ENCODE measurements at places on chromosomes 2 and 18.

GRCh38 chr2:32851777-32852439 is 94.8 kb upstream of the LTBP1 start:
- ATAC-seq = no peak

DNA sequence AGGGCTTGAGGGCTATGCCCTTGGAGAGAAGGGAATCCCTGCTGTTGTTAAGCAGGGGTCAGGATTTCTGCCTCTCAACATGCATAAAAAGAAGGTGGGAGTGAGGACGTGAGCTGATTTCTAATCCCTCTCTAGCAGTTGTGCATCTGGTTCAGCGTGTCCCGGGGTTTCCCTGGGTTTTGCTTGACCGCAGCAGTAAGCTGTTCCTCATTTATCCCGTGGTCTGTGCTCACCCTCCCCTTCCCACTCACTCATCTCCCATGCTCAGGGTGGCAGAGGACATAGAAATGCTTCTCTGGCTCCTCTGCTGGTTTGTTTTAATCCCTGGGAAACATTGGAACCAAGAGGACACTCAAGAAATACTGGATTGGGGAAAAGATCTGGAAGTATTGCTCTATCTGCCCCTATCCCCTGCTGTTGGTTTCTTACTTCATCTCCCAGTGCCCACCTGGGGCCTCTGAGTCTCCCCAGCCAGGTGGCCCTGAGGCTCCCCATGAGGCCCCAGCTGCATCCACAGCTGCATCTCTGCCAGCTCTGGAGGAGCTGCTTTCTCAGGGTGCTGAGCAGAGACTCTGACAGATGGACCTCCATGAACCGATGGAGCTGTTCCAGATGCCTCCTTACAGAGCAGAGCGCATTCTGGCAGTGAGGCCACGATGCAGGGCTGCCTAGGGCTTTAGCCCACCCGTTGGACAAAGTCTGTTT is 36.1 kb downstream of the TET3 start:
- ATAC-seq = peak; percentile 12

DNA sequence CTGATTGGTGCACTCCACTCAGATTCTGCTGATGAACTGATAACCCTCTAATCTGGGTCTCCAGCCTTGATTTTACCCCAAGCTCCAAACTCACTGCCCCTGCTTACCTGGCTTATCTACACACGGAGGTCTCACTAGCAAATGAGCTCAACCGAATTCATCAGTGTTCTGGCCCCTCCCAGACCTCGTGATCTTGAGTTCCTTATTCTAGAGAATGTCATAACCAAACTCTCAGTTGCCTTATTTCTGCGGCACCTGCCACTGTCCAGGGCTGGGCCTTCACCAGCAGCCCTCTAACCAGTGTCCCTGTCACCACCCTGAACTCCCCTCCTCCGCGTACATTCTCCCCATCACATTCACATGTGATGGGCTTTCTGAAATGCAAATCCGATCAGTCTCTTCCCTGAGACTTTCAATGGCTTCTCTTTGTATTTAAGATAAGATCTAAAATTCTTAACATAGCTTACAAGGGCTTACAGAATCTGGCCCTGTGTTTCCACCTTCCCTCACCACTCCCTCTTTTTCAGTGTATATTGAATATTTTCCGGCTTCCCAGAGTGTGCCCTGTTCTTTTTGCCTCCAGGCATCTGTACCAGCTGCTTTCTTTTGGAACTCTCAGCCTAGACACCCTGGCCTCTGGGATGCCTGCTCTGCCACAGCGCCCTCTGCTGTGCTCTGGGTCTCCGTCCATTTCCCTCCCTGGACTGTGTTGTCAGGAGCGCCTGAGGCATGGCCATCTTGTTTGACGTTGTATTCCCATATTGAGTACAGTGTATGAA is 31.1 kb downstream of the NAB1 start:
- peak; percentile 53 for ATAC-seq

DNA sequence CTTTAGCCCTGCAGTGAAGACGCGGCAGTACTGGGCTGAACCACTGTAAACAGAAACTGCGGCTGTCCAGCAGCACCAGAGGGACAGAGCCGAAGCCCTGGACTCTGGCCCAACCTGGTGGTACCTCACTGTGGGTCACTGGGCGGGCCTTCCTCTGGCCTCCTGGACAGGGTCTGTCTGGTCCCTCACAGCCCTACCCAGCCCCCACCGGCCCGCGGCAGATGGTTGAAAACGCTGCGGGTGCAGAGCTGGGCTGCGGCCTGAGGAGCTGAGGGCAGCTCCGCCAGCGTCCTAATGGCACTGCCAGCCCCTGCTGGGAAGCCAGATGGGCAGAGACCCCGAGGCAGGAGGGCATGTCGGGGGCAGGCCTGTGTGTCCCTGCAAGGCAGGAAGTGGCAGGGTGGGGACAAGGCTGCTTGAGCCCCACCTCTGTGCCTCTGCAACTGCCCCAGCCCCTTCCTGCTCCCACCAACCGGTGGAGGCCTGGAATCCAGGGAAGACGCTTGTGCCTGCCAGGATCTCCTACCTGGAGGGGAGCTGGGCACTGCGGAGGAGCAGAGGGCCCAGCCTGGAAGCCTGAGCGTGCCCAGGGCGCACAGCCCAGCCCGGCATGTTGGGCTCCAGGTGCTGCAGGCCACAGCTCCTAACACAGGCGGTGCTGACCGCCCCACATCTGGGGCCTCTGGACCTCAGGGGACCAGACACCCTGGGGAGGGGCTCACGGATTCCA is 36.3 kb downstream of the HS6ST1 start:
- ATAC-seq = no peak

- no peak for ATAC-seq
These were observed 1039.0 kb downstream of the SOCS6 start for GRCh38 chr18:71327850-71328249.

GRCh38 chr18:56245866-56246580 is 392.4 kb downstream of the TXNL1 start:
- no peak for ATAC-seq

DNA sequence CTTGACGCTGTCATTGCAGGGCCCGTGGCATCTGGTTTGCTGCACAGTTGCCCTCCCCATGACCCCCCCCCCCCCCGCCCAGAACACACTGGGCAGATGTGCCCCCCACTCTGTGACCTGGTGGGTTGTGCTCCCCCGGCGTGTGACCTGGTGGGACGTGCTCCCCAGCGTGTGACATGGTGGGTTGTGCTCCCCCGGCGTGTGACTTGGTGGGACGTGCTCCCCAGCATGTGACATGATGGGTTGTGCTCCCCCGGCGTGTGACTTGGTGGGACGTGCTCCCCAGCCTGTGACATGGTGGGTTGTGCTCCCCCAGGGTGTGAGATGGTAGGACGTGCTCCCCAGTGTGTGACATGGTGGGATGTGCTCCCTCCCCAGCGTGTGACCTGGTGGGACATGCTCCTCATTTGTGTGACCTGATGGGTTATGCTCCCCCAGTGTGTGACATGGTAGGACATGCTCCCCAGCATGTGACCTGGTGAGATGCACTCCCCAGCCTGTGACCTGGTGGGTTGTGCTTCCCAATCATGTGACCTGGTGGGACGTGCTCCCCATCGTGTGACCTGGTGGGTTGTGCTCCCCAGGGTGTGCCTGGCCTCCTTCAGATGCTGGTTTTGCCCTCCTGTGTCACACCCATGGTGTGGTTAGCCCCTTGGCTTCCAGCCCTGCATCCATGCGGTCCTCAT is 213.7 kb downstream of the AGAP1 start:
- ATAC-seq = no peak

DNA sequence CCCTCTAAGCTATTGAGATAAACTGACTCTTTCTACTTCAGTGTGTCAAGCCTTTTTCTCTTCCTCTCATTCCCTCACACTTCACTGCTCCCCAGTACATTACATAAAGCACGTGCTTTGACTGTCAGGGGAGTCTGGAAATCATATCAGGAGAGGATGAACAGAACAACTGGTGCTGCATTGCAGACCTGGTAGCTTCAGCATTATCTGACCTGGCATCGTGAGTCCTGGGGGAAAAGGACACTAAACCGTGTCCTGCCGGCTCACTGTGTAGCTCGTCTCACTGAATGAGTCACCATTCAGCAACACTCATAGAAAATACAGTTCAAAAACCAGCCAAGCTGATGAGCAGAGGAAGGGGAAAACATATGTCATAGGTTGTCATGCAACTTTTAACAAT is 108.5 kb upstream of the UNC80 start:
- no peak for ATAC-seq

GRCh38 chr2:134446383-134447017 is 192.6 kb downstream of the MGAT5 start:
- no peak for ATAC-seq

- ATAC-seq = no peak
These were observed 281.3 kb downstream of the EXOC6B start for GRCh38 chr2:72544554-72544953.

- no peak for ATAC-seq
These were observed 32.4 kb upstream of the RBBP8 start for GRCh38 chr18:22900558-22901238.

GRCh38 chr2:238912916-238913875 is 65.3 kb downstream of the TWIST2 start:
- no peak for ATAC-seq

GRCh38 chr18:37570336-37570930 is 4.8 kb upstream of the CELF4 start:
- ATAC-seq = no peak

- no peak for ATAC-seq
These were observed 1.8 kb downstream of the MPV17 start for GRCh38 chr2:27320958-27321543.

GRCh38 chr2:200770847-200771246 is 40.9 kb upstream of the BZW1 start:
- ATAC-seq = no peak

GRCh38 chr2:43106559-43107527 is 119.6 kb downstream of the ZFP36L2 start:
- ATAC-seq = no peak

DNA sequence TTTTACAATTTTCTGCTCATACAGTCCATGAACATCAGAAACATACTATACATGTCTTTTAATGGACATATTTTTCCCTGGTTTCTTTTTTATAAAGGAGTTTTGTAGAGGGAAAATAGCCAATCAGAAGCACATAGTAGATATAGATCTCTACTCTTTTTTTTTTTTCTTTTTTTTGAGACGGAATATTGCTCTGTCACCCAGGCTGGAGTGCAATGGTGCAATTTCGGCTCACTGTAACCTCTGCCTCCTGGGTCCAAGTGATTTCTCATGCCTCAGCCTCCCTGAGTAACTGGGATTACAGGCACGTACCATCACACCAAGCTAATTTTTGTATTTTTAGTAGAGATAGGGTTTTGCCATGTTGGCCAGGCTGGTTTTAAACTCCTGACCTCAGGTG is 83.2 kb upstream of the MGAT5 start:
- no peak for ATAC-seq

- no peak for ATAC-seq
These were observed 1267.0 kb upstream of the CHAC2 start for GRCh38 chr2:52500561-52500960.

- ATAC-seq = no peak
These were observed 118.3 kb downstream of the DOK6 start for GRCh38 chr18:69518989-69519388.

GRCh38 chr2:232611559-232612218 is 21.7 kb upstream of the EFHD1 start:
- peak; percentile 70 for ATAC-seq

- no peak for ATAC-seq
These were observed 43.0 kb downstream of the G6PC2 start for GRCh38 chr2:168944065-168944464.

DNA sequence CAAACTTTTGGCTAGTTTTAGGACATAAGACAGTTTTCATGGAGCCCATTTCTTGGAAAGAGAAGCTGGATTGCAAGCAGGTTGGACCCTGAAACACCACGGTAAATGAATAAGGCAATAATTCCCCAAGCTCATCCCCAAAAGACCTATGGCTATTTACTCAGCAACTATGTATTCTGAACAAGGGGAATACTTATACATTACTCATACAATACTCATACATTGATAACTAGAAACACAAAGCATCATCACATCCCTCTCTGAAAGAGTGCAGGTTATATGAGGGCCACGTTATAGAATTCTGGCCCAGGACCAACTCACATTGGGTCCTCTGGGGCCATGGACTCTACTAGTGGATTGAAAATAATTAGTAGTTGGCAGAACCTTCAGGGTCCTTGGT is 154.8 kb downstream of the TMX3 start:
- no peak for ATAC-seq

GRCh38 chr2:159708066-159708760 is 4.1 kb upstream of the MARCHF7 start:
- no peak for ATAC-seq

DNA sequence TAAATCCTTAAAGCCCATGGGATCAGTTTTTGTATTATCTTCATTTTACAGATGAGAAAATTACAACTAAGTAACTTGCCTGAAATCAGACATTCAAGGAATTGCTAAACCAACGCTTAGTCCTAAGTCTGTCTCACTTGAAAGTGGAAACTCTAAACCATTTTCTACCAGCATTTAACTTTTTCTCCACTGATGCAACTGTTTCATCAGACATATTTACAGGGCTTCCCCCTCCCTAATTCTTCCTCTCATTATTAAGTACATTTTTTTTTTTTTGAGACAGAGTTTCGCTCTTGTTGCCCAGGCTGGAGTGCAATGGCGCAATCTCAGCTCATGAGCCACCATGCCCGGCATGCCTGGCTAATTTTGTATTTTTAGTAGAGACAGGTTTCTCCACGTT is 88.6 kb downstream of the ACVR1C start:
- no peak for ATAC-seq

- no peak for ATAC-seq
These were observed 45.6 kb downstream of the REL start for GRCh38 chr2:60926741-60927552.

GRCh38 chr2:159267921-159268320 is 18.6 kb downstream of the WDSUB1 start:
- ATAC-seq = no peak

DNA sequence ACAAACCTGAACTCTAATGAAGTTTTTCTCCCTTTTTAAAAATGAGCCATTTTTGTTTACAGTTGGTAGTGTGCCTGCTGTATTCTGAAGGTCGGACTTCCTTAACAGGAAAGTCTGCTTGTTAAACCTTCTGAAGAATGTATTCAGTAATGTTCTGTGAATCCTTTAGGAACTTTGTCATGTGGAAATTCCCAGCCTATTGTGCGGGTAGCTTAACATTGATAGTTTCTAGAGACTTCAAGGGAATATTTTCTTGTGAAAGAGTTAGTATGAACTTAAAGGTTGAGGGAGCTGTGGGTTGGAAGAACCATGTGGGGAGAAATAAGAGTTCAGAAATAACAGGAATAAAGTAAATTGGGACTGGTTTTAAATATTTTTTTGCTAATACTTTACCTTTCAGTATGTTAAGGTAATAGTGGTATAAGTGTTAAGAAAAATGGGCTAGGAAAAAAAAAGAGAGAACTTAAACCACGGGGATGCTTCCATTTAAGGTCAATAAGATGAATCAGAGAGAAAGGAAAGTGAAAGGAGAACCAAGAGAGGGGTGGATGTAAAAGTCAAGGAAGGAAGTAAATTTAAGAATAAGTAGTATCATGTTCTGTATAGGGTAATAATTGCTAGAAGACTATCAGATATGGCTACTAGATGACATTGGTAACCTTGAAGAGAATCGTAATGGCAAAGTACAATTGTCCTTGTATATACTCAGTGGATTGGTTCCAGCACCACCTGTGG is 90.5 kb downstream of the PMS1 start:
- ATAC-seq = peak; percentile 38

GRCh38 chr2:8300216-8300615 is 381.6 kb upstream of the ID2 start:
- ATAC-seq = no peak

Data from activated T-helper 17 cell treated with anti-CD3 and anti-CD28 coated beads, Interleukin-2, amount 50 U/mL, for 72 hours (primary cell).